ENCODE measurements at places on chromosomes 6 and 20.

GRCh38 chr6:133132466-133132971 is 108.6 kb upstream of the EYA4 start:
- no peak for DNase-seq

DNA sequence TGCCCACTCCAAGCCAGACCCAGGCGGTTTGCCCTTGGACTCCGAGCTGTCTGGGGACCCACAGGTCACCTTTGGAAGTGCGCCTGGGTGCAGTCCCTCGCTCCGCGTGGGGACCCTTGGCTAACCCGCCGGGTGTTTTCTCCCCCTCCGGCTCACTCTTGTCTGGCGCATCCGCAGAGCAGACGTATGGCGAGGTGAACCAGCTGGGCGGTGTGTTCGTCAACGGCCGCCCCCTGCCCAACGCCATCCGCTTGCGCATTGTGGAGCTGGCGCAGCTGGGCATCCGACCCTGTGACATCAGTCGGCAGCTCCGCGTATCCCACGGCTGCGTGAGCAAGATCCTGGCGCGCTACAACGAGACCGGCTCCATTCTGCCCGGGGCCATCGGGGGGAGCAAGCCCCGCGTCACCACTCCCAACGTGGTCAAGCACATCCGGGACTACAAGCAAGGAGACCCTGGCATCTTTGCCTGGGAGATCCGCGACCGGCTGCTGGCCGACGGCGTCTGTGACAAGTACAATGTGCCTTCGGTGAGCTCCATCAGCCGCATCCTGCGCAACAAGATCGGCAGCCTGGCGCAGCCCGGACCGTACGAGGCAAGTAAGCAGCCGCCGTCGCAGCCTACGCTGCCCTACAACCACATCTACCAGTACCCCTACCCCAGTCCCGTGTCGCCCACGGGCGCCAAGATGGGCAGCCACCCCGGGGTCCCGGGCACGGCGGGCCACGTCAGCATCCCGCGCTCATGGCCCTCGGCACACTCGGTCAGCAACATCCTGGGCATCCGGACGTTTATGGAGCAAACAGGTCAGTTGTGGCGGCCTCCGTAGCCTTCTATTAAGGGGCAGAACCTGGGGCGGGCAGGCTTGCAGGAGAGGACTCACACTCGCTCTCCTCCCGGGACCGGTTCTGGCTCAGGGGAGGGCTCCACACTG is 1.1 kb downstream of the PAX1 start:
- DNase-seq = no peak

- DNase-seq = no peak
Measured at GRCh38 chr6:41657131-41658094, 19.1 kb downstream of the MDFI start.

GRCh38 chr6:44226368-44227147 is 3.2 kb downstream of the SLC29A1 start:
- DNase-seq = no peak

GRCh38 chr6:159307246-159307790 is 138.1 kb downstream of the FNDC1 start:
- DNase-seq = no peak

GRCh38 chr6:148924226-148925012 is 177.6 kb downstream of the UST start:
- no peak for DNase-seq

DNA sequence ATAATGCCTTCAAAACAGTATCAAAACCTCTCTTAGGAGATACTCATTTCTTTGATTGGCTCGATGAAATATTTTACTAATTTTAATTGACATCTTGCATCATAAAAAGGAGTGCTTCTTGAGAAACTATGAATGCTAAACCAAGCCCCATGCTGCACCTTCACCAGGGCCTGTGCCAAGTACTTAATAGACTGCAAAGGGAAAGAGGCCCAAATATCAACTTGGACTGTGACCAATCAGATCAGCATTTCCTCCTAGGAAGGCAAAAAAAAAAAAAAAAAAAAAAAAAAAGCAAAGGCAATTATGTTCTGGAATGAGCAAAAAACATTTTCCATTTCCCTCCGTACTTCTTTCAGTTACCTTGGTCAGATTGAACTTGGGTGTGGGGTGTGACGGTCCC is 253.0 kb upstream of the SOX4 start:
- DNase-seq = no peak

DNA sequence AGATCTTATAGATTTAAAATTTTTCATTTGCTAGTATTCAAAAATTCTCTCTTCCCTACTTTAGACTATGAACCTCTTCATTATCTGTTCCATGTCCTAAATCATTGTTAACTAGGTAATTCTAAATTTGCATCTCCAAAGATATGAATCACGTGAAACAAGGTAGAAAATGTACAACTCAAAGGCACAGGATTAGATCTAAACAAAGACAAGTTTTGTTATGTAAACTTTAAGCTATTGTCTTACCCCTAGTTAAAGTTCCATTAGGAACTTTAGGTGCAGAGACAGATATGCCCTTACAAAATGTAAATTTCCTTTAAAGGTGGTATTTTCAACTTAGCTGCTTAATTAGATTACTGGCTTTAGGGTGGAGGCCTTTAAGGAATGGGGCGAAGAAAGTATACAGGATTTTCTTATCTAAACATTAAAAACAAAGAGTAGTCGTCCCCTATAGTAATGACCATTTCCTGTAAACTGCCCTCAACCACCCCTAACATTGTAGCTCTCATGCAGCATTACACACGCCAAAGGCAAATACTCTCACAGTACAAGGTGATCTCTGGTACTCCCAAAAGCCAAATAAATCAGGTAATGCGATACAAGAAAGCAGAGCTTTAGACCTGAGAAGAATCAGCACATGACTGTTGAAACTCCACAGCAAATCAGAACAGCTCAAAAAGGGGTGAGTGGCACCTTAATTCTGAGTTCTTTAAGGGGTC is 57.4 kb upstream of the MRAP2 start:
- DNase-seq = no peak

- no peak for DNase-seq
Measured at GRCh38 chr6:15344192-15344519, 98.3 kb downstream of the JARID2 start.

DNA sequence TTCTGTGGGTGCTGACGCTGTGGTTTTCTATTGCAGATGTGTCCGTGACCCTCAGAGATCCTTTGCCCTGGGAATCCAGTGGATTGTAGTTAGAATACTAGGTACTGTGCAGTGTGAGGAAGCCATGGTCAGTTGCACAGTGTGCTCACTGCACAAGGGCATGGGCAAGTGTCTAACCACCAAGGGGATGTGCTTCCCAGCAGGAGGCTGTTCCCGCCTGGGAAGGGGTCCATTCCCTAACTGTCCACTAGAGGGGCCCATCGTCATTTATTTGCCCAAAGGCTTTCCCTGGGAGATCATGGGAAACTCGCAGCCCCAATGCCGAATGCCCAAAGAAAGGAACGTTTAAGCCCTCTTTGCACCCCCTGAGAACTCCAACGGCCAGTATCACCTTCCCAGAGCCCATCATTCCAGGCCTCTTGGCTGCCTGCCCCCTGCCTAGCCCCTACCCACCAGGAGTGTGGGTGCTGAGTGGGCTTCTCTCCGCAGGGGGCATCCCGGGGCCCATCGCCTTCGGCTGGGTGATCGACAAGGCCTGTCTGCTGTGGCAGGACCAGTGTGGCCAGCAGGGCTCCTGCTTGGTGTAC is 26.2 kb downstream of the SLCO4A1 start:
- peak; percentile 56 for DNase-seq

DNA sequence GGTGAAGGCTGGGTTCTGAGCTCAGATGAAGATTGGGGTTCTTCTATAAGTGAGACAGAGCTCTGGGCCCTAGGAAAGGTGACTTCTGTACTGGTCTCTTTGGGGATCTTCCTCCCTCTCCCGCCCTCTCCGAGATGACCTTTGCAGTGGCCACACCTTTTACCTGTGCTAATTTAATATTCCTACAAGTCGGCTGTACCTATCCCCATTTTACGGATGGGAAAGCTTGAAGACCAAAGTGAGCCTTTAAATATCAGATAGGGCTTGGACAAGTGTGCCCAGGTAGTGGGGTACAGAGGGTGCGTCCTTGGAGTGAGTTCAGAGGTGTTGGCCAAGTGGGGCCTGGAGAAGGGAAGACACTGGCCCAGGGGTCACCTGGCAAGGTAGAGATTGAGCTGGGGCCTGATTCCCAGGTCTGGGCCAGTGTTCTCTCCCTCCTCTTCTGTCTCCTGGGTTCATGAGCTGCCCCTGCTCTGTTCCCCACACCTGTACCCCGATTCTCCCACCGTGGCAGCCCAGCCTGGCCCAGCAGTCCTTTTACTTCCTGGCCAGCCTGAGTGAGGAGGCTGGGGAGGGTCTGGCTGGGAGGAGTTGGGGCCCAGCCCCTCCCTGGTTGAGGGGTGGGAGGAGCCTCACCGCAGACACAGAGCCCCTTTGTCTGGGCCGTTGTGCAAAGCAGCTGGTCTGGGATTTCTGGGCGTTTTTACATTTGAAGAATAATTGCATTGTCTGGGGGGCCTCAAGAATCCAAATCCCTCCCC is 152.1 kb upstream of the RNF24 start:
- DNase-seq = no peak

DNA sequence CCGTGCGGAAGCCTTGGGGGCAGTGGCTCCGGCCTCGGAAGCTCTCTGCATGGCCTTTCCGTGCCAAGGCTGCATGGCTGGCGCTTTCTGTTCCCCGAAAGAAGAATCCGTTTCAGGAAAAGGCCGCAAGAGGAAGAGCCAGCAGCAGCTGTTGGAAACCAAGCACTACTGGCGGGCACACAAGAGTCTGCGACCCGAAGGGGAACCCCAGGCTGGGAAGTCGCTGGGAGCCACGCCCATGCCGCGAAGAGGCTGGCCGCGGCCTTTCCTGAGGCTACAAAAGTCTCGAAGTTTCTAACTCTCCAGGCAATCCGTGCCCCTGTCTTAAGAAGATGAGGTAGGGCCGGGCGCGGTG is at the start of gene CGAS:
Gene CGAS (minus strand): TSS at position 191 of the 355 bp plus-strand sequence. CDS start 116 bp downstream, at position 75.
- DNase-seq = peak; percentile 65

- DNase-seq = no peak
Measured at GRCh38 chr20:56465997-56466396, 2.4 kb upstream of the RTF2 start.

DNA sequence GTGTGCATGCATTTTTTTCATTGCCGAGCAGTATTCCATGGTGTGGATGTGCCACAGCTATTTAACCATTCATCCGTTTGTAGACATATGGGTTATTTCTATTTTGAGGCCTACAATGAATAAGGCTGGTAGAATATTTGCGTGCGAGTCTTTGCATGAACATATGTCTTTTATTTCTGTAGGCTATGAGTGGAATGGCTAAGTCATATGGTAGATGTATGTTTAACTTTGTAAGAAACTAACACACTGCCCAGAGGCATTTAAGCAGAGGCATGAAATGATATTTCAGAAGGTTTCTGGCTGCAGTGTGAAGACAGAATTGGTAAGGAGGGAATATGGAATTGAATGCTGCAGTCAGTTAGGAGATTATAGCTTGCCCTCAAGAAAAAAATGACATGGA is 457.4 kb upstream of the CDH4 start:
- no peak for DNase-seq

DNA sequence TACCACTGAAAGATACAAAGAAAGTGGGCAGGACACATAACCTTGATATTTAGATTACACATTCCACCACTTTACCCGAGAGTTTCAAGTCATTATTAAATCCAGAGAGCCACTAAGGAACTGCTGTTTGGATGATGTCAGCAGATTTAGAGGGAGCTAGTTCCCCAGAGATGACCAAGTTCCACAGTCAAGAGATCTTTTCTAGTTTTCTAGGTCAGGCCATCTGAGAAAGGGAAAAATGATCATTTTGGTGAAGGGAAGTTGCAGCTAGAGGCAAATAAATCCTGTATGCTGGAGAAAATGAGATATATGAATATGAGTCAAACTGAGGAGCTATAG is 147.8 kb downstream of the HS3ST5 start:
- DNase-seq = no peak

GRCh38 chr6:157538168-157538567 is 157.2 kb downstream of the ZDHHC14 start:
- no peak for DNase-seq

DNA sequence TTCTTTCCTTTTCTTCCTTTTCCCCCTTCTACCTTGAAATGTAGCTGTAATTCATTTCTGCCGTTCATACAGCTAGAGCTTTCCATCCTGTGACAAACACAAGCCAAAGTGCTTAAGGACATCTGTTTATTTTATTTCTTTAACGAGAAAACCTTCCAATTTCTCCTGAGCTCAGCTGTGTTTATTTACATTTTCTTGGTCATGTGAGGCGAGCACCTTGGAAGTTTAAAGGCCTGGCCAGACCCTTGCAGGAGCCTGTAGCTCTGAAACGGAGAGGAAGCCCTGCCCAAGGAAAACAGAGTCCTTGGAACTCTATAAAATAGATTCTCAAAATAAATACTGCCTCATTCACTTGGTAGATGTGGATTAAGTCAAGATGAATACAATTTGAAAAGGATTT is 223.1 kb downstream of the EYA2 start:
- DNase-seq = no peak

DNA sequence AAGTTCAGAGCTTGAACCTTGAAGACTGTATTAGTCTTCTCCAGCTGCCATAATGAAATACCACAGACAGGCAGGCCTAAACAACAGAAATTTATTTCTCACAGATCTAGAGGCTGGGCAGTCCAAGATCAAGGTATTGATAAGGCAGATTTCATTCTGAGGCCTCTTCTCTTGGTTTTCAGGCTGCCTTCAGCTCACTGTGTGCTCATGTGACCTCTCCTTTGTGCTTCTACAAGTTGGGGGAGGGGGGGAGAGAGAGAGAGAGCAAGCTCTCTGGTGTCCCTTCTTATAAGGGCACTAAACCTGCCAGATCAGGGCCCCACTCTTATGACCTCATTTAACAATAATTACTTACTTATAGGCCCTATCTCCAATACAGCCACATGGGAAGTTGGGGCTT is 102.6 kb upstream of the RSPO3 start:
- no peak for DNase-seq

GRCh38 chr6:70819646-70820045 is 137.2 kb downstream of the B3GAT2 start:
- no peak for DNase-seq

GRCh38 chr6:28474441-28475219 is 31.3 kb upstream of the ZSCAN23 start:
- DNase-seq = no peak

DNA sequence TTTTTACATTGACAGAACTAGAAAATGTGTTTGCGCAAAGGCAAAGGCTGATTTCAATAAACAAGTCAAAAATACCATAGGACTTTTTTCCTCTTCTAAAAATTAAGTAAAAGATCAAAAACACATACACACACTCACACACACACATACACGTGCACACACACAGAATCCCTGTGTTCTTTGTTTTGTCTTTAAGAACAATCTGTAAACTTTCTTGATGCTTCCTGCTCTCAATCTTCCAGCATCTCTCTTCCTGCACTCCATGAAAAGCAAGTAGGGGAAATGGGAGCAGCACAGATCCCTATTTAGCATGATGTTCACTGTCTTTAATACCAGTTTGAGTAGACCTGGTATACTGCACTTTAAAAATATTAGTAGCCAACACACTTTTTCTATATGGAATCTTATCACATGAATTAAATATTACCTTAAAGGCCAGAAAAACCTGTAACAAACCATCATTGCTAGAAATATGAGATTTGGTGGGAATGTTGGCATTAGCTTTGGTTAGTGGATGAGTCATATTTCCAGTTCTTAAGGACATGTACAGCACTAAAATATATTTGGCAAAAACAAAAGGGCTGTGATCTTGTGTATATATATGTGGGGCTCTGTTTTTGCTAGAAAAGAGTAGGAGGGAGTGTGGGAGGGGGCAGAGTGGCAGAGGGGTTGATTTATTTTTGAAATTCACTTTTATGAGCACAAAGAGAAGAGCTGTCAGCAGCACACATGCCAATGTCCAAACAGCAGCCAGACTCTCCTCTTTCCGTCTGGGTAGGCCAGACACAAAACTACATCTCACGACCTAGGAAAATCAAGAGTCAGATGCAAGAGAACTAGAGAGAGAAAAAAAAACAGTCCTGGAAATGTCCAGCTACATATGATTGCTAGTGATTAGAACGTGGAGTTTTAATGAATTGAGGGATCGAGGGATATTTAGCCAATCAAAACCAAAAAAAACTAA is 4.6 kb downstream of the PTPRK start:
- no peak for DNase-seq

All from T1000 (cell line).